ENCODE measurements at places on chromosomes 16 and 17.

DNA sequence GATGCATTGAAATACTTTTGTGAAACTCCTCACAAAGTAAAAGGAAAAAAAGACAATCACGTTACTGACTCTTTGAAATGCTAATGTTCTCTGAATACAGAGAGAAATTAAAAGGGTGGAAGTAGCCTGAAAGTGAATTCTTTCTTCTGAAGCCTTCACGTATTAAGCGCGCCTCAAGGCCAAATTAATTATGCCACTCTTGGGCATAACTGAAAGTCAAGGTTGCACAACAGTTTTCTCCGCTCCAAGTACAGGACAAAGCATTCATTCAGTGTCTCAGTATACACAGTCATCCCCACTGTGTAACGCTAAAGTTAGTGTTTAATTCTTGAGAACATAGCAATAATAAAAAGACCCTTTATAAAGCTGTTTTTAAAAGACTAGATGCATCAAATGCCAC is 21.5 kb downstream of the PARN start:
- DNase-seq: no peak

DNA sequence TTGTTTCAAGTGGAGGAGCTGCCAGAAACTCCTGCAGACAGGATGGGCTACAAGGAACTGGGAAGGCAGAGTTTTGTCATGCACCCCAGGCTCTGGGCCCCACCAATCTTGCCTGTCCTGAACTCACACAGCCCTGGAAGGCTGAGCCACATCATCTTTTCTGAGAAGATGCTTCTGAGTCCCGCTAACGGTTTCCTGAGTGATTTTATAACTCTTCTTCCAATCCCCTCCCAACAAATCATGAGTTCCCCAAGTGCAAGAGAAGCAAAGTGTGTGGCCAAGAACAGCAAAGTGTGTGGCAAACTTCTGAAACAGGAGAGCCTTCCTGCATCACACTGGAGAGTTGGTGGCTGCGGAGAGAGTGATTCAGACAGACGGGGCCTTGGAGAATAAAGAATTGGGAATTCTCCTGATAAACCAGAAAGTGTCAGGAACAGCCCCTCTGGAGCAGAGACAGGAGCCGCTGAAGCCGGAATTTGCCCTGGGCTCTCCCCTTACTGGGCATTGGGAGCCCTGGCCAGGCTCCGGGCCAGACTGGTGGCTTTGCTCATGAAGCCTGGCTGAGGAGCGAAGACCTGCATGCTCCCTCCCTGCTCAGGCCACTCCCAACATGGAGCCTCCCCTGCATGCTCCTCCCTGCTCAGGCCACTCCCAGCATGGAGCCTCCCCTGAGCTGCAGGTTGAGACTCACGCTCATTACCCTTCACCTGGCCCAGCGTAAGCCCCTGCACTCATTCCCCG is 47.2 kb downstream of the PITPNM3 start:
- no peak for DNase-seq

GRCh38 chr16:20203272-20203671 is 124.0 kb downstream of the GP2 start:
- DNase-seq: no peak

DNA sequence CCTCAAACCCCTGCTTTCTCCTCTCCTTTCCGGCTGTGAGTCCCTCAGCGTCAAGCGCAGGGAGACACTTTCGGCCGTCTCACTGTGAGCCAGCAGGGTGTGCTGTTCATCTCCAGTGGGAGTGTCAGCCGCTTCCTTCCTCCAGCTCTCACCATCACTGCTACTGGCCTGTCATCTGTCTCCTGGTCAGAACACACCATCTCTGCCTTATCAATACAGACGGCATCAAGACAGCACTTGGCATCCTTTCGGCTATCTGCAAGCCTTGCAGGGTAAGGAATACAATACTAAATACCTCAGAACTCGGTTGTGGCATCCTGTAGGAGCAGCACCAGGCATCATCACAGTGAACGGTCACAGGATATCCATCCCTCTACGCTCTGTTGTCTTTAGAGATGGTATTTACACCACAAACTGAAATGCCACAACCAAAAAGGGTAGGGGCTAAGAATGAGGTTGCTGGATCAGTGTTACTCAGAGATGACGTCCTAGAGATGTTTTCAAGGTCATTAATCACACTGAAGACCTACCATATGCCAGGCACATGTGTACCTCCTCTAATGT is 20.7 kb upstream of the CMTM4 start:
- peak; percentile 45 for DNase-seq

GRCh38 chr17:72618001-72618509 is 474.4 kb downstream of the SLC39A11 start:
- no peak for DNase-seq

GRCh38 chr17:29557085-29557738 is 9.6 kb downstream of the ABHD15 start:
- DNase-seq: no peak

GRCh38 chr17:286571-286970 is 66.0 kb downstream of the RPH3AL start:
- no peak for DNase-seq

- DNase-seq: no peak
Observed at GRCh38 chr17:27269201-27269600, 24.7 kb upstream of the WSB1 start.

DNA sequence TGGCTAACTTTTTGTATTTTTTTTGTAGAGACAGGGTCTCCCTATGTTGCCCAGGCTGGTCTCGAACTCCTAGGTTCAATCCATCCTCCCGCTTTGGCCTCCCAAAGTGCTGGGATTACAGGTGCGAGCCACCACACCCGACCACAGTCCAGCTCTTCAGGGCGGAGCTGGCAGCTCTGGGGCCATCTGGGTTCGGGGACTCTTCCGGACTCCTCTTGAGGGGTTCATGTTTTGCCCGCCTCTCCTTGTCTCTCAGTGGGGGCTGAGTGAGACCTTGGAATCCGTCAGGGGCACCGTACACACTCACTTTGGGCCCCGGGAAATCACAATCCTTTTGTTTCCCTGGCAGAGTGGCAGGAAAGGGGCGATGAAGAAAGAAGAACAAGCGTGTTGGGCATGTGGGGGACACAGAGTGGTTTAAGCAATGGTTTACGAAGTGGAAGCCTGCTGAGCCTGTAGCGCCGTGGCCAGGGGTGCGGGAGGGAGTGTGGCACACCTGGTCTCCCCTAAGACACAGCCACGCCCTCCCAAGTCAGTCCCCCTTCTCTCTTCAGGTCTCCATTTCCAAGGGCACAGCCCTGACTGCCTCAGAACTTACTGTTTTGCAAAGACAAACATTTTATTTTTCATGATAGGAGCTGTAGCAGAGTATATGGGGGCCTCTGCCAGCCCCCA is 26.1 kb downstream of the TNS4 start:
- no peak for DNase-seq

DNA sequence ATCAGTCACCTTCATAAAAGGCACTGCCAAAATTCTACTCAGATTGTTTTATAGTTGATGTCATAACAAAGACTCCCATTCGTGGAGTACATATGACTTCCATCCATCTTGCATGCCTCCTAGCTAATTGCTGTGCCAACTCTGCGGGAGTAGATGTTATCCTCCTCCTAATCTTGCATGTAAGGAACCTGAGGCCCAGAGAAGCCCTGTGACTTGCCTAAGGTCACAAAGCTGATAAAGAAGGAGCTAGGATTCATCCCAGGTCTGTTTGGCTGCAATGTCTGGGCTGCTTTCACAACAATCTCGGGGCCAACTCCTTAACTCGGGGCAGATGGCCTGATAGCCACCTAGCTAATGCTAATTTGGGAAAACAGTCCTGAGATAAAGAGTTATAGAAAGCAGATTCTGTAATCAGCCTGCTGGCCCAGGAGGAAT is 87.3 kb downstream of the YPEL2 start:
- no peak for DNase-seq

GRCh38 chr16:53546988-53547391 is 44.0 kb upstream of the AKTIP start:
- DNase-seq: no peak

GRCh38 chr17:47208744-47209488 is at the start of gene MYL4:
Gene MYL4 (plus strand): TSS chr17:47209348. CDS start chr17:47209423, 75 bp downstream.
- no peak for DNase-seq

- no peak for DNase-seq
Observed at GRCh38 chr17:73604476-73604875, 39.8 kb downstream of the SDK2 start.

DNA sequence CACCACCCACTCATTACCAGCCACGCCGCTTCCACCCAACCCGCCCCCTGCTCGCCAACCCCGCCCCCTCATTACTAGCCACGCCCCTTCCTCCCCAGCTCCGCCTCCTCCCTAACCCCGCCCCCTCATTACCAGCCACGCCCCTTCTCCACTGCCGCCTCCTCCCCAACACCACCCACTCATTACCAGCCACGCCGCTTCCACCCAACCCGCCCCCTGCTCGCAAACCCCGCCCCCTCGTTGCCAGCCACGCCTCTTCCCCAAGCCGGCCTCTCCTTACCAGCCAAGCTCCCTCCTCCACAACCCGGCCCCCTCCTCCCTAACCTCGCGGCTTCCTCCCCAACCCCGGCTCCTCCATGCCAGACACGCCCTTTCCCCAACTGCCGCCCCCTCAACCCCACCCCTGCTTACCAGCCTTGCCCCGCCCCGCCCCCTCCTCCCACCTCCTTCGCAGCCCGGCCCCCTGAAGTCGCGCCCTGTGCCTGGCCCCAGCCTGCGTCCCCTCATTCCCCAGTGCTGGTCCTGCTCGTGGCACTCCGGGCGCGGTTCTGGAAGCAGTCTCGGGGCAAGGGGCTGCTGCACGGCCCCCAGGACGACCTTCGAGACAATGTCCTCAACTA is 7.3 kb downstream of the SLC22A31 start:
- no peak for DNase-seq

DNA sequence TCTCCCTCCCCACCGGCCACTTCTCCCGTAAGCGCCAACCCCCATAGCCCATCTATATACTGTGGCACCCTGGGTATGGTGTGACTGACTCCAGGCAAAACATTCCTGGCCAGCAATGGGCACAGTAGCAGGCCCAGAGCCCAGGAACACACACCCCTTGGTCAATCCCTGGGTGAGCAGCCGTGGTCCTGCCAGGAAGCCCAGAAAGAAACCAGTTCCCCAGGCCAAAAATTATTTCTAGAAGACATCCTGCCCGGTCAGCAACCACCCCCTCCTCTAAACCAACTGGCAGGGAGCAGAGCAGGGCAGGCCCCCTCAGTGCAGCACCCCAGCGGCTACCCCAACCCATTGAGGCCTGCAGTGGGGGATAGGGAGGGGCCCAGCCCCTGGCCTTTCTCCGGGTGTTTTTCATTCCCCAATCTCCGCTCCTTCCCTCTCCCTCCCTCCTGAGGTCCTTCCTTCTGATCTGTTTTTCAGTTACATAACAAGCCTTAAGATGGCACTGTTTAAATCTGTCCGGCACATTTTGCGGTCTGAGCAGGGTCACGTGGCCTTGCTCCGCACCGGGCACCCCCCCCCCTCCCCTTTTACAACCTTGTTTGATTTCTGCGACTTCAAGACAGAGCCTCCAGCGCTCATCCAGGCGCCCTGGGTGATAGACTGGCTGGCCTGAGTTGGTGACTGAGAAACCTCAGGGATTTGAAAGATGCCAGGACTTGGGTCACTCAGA is 2.0 kb downstream of the NPTX1 start:
- DNase-seq: no peak

- DNase-seq: peak; percentile 91
Observed at GRCh38 chr16:28181515-28181914, 30.2 kb downstream of the XPO6 start.

DNA sequence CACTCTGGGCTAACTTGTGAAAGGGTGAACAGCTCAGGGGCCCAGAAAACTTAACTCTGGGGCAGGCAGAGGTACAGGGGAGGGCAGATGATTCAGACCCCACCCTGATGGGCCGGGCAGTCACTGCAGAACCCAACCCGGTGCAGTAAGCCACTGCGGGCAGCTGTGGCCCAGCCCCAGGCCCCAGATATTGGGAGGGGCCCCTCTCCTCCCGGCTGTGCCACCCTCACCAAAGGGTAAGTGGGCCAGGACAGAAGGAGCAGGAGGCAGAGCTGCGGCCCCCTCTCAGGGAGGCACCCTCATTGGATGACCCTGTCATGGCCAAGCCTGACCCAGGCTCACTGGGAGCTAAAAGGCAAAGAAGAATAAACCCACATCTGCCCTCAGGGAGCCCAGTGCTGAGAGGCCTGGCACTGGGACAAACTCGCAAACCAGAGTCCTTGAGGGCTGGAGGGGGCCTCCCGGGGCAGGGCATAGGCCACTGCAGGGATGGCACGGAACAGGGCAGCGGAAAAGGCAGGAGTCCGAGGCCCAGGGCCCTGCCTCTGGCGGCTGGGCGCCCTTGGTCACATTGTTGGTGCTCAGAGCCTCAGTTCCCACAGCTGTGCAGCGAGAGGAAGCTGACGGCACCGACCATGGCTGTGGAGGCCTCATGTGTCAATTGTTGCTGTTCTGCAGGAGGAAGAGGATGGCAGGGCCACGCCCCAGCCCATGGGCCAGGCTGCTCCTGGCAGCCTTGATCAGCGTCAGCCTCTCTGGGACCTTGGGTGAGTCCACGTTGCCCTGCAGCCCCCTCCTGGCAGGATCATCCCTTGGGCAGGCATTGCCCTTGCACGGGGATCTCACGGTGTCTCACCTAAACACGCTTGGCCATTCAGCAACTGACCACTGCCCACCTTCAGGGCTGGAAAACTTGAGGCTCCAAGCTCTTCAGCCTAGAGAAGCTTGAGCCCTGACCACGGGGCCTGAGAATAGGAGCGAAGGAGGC is 3.1 kb downstream of the ITGB4 start:
- DNase-seq: no peak

- DNase-seq: no peak
Observed at GRCh38 chr16:2700786-2701185, 18.5 kb downstream of the KCTD5 start.
